Renal cortical epithelial cell (primary cell): ENCODE measurements at places on chromosomes 2 and 18. TPM values are rescaled to one million over a fixed set of nuclear protein-coding genes. Genes with fewer than 3 reads are reported as not detected.

Gene SULT1C3
- total RNA-seq: not detected in 2 replicates

GRCh38 chr2:229098801-229099200 lies 172.3 kb downstream of the PID1 start:
- DNase-seq: no peak

DNA sequence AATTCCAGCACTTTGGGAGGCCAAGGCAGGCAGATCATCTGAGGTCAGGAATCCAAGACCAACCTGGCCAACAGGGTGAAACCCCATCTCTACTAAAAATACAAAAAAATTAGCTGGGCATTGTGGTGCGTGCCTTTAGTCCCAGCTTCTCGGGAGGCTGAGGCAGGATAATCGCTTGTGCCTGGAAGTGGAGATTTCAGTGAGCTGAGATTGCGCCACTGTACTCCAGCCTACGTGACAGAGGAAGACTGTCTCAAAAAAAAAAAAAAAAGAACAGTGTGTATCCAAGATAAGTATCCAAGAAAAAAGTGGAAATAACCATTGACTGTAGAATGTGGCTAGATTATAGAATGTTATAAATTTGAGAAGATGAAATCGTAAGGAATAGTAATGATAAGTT lies 142.1 kb downstream of the FAM124B start:
- DNase-seq: no peak

Gene REG3G
- total RNA-seq: not detected in 2 replicates

DNA sequence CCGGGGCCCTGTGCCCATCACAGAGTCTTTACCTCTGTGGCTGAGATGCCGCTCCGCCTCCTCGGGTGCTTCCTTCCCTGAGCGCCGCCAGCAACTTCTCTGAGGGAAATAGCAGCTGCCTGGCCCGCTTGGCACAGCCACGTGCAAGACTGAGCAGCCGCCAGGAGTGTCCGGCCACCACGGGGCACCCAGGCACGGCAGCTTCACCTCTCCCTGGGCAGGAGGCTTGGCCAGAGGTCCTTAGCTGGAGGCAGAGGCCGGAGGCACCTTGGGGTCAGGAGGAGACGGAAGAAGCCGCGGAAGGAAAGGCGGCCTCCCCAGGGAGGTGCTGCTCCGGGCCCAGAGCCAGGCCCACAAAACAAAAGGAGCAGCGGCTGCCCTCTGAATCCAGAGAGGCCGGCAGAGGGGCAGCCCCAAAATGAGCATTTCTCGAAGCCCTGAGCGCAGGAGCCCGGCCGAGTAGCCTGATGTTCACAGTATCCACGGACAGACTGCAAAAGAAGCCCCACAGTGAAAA lies 6.0 kb upstream of the LIMS2 start:
- no peak for DNase-seq

DNA sequence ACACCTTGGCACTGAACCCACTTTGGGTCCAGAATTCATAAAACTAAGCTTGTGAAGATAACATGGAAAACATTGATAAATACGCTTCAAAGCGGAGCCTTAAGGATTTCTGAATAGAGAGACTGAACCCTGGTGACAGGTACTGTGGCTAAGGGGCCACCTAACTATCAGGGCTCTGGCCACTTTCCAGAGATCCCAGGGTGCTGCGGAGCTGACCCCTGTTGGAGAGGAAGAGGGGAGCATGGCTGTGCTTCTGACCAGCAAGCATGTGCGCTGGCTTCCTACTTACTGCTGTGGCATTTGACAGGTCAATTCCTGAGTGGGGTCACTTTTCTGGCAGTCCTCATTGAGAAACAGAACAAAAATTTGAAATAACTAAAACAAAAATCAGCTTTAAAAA lies 228.3 kb downstream of the NAPG start:
- DNase-seq: no peak

GRCh38 chr2:119419065-119419464 lies 12.6 kb upstream of the TMEM37 start:
- no peak for DNase-seq

DNA sequence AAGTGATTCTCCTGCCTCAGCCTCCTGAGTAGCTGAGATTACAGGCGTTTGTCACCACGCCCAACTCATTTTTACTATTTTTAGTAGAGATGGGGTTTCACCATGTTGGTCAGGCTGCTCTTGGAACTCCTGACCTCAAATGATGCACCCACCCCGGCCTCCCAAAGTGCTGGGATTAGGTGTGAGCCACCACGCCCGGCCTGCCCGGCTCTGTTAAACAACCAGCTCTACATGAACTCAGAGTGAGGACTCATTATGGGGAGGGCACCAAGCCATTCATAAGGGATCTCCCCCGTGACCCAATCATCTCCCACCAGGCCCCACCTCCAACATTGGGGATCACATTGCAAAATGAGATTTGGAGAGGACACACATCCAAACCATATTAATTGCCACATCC lies 8.8 kb downstream of the ATIC start:
- DNase-seq: no peak

Gene SLC5A7
- not detected in 2 replicates for total RNA-seq

DNA sequence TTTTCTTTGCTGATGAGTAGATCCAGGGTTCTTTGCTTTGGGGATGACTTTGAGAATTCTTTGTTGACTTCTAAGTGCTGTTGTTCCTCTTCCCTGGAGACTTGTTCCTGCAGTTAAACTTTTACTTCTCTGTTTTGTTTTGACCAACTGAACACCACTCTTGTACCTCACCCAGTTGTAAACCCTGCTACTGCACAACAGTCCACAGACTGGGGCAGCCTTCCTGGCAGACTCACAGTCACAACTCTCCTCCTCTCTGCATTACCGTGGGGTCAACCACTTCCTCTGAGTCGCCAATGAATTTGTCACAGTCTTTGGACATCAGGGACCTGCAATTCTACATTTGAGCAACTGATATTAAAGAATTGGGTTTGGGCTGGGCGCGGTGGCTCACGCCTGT lies 3.8 kb upstream of the SLC8A1 start:
- peak; percentile 77 for DNase-seq

GRCh38 chr2:170243898-170244297 lies 66.0 kb downstream of the MYO3B start:
- no peak for DNase-seq

Gene ECEL1
- total RNA-seq: 0.65 TPM in 1 of 2 replicates, not detected in the other

- DNase-seq: peak; percentile 85
Measured at GRCh38 chr2:3535794-3536681, 16.7 kb upstream of the ADI1 start.

Gene MAP2
- 8.7 and 18.3 TPM in 2 replicates for total RNA-seq

Gene PRSS56
- total RNA-seq: not detected in 2 replicates

DNA sequence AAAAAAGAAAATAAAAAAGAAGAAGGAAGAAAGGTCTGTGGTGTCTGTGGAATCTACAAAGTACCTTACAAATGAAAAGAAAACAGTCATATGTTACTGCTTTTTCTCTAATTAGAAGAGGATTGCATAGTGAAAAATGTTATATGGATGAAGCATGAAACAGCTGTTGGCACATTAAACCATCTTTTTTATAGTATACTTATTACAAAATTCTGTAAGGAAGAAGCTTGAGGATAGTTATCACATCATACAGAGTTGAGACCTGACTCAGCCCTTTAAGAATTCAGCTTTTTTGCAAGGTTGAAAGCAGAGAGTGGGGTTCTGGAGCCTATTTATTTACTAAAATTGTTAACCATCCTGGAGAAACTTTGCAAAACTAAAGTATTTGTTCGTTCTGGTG lies 222.7 kb downstream of the PHLPP1 start:
- DNase-seq: no peak

DNA sequence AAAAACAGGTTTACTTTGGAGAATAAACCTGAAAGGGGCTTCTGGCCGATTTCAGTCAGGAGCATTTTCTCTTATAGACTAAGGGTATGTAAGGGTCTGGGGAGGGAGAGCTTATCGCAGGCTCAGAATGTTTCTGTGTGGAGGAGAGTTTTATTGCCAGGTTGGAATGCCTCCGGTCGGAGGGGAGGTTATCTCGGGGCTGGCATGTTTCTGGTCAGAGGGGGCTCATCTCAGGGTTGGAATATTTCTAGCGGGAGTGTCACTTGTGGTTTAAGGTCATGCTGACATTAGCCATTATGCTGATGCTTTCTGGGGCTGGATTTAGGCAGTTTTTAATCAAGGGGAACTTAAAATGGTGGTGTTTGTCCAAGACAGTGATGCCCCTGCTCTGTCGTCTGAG lies 333.6 kb downstream of the METTL4 start:
- no peak for DNase-seq

- no peak for DNase-seq
Measured at GRCh38 chr18:75132098-75132870, 76.7 kb downstream of the PTGR3 start.

Gene SLC23A3
- 1.0 and 1.6 TPM in 2 replicates for total RNA-seq

GRCh38 chr2:27398962-27399361 lies 10.4 kb downstream of the PPM1G start:
- DNase-seq: no peak

GRCh38 chr2:239727776-239728600 lies 297.2 kb downstream of the NDUFA10 start:
- DNase-seq: no peak

- peak; percentile 38 for DNase-seq
Measured at GRCh38 chr2:194545978-194546377, 1111.0 kb upstream of the SLC39A10 start.

GRCh38 chr18:60044290-60045006 lies 144.7 kb downstream of the PMAIP1 start:
- DNase-seq: peak; percentile 87

GRCh38 chr2:19403785-19404184 lies 45.4 kb upstream of the OSR1 start:
- no peak for DNase-seq

DNA sequence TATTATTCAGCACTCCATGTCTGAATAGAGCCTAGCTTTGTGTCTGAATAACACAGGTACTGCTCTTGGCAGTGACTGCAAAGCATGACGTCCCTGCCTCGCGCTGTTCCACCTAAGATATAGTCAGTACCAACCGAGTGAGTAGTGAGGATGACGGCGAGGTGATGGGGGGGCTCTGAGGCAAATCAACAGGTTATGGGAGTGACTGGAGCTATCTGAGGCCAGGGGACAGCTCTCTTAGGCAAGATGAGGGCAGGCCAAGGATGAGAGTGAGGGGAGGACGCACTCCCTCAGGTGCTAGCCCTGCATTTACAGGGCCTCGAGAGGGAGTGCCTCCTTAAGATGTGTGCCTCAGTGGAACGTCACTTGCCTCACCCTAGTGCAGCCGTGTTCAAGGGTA lies 28.1 kb upstream of the NOTO start:
- DNase-seq: no peak

Gene FAM161A
- 0.69 and 3.3 TPM in 2 replicates for total RNA-seq

Gene C2orf78
- total RNA-seq: not detected in 2 replicates

DNA sequence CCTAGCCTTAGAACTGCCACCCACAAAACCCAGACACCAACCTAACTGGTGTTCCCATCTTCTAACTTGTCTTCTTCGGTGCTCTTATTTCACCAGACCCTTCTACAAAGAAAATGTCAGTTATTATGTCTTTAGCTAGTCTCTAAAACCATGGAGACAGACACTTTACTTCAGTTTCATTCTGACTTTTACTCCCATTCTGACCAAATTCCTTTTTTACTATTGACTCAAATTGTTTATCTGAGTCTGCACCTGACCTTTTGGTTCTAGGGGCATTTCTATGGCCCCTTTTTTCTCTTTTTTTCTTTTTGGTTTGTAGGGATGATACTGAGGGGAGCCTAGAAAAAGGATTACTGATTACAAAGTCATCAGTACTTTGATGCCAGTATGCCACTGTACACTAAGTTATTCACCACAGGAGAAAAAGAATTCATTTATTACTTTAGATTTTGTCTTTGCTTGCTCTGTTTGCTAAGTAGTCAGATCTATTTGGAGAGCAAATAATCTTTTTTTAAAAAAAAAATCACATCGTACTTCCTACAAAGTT lies 6.8 kb upstream of the SLC1A4 start:
- no peak for DNase-seq

Gene NR4A2
- total RNA-seq: 0.15 TPM in 1 of 2 replicates, not detected in the other

GRCh38 chr2:72694715-72695496 lies 130.9 kb downstream of the EXOC6B start:
- DNase-seq: no peak

DNA sequence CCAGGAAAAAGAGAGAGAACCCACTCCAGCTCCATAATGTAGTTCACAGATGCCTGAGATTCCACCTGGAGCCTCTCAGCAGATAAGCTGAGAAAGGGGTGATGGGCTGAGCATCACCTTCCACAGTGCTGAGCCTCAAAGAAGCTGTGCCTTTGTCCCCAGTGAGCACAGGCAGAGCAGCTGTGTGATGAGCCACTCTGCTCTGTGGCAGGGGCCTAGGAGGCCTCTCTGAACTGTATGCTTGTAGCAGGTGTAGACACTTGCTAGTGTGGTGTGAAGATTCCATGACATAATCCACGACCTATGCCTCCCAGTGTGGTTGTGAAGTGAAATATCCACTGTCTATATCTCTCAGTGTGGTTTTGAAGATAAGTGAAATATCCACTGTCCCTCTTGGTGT lies 70.4 kb upstream of the MGAT4A start:
- DNase-seq: no peak

GRCh38 chr18:32424696-32425095 lies 46.0 kb downstream of the GAREM1 start:
- DNase-seq: no peak

- no peak for DNase-seq
Measured at GRCh38 chr18:64436111-64436510, 287.2 kb upstream of the LINC00305 start.

DNA sequence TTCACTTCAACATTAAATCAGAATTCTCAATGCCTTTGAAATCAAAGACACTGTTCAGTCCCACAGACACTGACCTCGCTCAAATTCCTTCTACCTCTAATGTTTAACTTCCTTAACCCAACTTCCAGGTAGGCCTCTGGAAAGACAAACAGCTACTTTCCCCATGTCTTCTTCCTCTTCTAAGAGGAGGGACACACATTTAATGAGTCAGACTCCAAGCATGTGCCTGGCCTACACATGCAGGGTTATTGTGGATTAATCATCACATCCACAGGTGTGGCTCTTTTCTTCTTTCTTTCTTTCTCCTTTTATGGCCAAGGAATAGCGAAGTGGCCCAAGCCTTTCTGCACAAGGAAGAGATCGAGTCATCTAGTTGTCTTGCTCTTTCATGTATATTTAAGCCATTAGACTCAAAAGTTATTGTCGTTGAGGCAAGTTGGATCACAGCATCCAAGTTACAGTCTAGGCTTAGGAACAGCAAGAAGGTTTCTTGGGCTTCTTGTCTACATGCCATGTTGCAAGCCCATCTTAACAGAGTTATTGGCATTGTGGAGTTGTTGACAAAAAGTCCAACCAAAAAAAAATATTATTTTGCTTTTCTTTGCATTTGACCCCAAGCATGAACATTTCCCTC lies 387.8 kb downstream of the IRS1 start:
- peak; percentile 99 for DNase-seq

Gene CDK15
- total RNA-seq: 0.55 and 4.5 TPM in 2 replicates

Gene SERPINB2
- 0.17 TPM in 1 of 2 replicates, not detected in the other for total RNA-seq

- peak; percentile 37 for DNase-seq
Measured at GRCh38 chr2:54497763-54498680, 41.9 kb downstream of the SPTBN1 start.

GRCh38 chr18:65623676-65624075 lies 127.1 kb upstream of the CDH7 start:
- no peak for DNase-seq

- no peak for DNase-seq
Measured at GRCh38 chr18:28132084-28132483, 44.8 kb downstream of the CDH2 start.
